ENCODE measurements at places on chromosomes 3 and 15. TPM values are rescaled to one million over a fixed set of nuclear protein-coding genes. Genes with fewer than 3 reads are reported as not detected.

Gene SEMA7A
- 1.0 TPM for total RNA-seq

Gene SLC7A14
- under 0.01 TPM for total RNA-seq

Gene LMAN1L
- not detected for total RNA-seq

Gene DALRD3
- total RNA-seq, result 34.3 TPM

Gene XRN1
- 13.4 TPM for total RNA-seq

Gene ZMYND10
- total RNA-seq, result 0.48 TPM

Gene FES
- 16.2 TPM for total RNA-seq

Gene KY
- 0.16 TPM for total RNA-seq

Gene RBMS3
- 21.4 TPM for total RNA-seq

Gene PTH1R
- total RNA-seq, result 1.4 TPM

Gene CEP97
- 10.1 TPM for total RNA-seq

Gene OCA2
- total RNA-seq, result 0.16 TPM

Gene NR1I2
- not detected for total RNA-seq

Gene LYSMD2
- total RNA-seq, result 3.8 TPM

Gene MED12L
- total RNA-seq, result 0.80 TPM

Gene BNC1
- 2.3 TPM for total RNA-seq

Gene HES1
- total RNA-seq, result 2.2 TPM

Gene SPCS1
- total RNA-seq, result 267 TPM

Gene AGBL1
- not detected for total RNA-seq

Gene ZNF774
- 0.91 TPM for total RNA-seq

Gene CCDC54
- not detected for total RNA-seq

Gene CAV3
- total RNA-seq, result not detected

Gene MESP2
- 2.0 TPM for total RNA-seq

Gene CMTM7
- total RNA-seq, result 15.0 TPM

Gene WDR93
- under 0.01 TPM for total RNA-seq

Gene P3H2
- 8.1 TPM for total RNA-seq

Gene FOXL2
- total RNA-seq, result 1.4 TPM

Gene ROPN1
- not detected for total RNA-seq

Gene TRPM1
- total RNA-seq, result not detected

Gene CHDH
- under 0.01 TPM for total RNA-seq

Gene DNAJB8
- not detected for total RNA-seq

Gene FGF12
- total RNA-seq, result 2.9 TPM

Gene CCDC33
- not detected for total RNA-seq

Gene MASP1
- total RNA-seq, result 1.8 TPM
